CD4-positive, alpha-beta T cell (primary cell): ENCODE measurements at places on chromosomes 2 and 18.

GRCh38 chr2:105834931-105835330 is 90.2 kb downstream of the NCK2 start:
- DNase-seq = no peak

- no peak for DNase-seq
Measured at GRCh38 chr18:72180689-72181088, 363.5 kb downstream of the CBLN2 start.

- DNase-seq = peak; percentile 63
Measured at GRCh38 chr2:100242891-100243619, 79.2 kb downstream of the LONRF2 start.

DNA sequence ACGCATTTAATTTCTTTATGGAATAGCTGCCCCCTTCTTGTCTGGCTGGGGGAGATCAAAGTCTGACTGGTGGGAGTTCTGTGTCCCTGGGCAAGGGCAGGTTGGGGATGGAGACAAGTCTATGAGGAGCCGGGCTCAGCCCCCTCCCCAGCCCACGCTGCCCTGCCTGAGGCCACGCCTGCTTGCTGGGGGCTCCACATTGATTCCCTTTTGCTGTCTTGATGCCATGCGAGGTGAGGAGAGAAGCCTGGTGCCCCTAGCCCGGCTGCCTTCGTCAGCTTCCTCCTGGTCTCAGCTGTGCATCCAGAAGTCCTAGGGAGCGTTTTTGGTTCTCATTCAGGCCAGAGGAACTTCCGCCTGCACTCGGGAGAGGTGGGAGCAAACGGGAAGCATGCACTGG is 247.9 kb downstream of the NDUFA10 start:
- DNase-seq = no peak

- DNase-seq = no peak
Measured at GRCh38 chr2:220531216-220531615, 903.8 kb downstream of the SLC4A3 start.
